ENCODE measurements at places on chromosomes 6 and 20.

DNA sequence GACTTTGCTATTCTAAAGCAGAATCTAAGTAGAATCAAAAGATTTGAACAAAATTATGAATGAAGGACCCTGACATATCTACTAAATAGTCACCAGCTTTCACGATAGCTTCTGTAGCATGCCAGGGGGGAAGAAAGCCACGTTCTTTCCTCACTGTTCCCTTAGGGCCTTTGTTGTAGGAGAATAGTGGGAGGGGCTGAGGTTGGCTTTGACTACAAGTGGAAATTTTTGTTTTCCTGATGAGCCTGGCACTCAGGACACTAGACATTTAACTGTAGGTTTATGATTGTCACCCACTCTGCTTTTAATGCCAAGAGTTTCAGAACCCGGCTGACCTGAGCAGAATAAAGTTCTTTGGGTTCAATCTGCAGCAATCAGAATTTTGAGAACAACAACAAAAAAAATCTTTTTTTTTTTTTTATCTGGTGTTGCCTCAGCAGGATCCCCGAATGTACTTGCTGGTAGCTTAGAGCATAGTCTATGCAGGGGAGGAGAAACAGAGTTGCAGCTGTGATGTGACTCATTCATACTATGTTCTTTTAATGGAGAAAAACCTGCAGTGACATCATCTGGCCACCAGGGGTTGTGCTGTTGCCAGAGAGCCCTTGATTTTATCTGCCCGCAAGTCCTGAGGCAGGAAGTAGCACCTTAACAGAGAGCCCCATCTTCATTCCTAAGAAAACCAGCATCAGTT, 38.5 kb downstream of the TPD52L1 start:
- peak; percentile 22 for DNase-seq

DNA sequence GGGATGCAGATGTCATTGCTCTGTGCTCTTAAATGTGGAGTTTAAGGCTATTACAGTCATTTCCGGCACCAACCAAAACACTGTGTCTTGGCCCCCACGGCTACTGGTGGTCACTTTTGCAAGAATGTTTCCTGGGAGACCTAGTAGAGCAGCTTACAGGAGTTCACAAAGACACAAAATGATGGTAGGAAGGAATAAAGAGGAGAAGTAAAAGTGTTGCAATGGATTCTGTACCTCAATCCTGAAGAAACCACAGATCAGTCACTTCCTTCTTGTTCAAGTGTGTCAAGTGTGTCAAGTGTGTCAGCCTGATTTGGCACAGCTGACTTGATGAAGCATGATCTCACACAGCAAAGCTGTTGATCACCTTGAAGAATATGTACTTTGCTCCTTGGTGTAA, 344.0 kb downstream of the PLCB1 start:
- no peak for DNase-seq

GRCh38 chr6:157099912-157100593, 223.3 kb downstream of the TMEM242 start:
- no peak for DNase-seq

DNA sequence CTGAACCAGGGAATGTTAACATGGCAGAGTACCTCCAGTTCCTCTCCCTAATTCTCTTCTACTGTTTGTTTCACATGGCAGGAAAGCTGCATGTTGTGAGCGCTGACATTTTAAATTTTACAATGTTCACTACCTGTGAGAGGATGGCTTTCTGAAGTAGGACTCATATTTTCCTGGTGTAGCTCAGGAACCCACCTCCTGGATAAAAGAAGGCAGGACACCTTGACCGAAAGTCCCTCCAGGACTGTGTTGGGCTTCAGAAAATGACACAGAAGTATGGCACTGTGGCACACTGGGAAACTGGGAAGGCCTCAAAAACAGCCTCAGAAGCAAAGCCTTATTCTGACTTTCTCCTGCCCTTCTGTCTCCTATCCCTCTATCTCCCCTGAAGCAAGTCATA, 33.3 kb downstream of the PTPRK start:
- no peak for DNase-seq

DNA sequence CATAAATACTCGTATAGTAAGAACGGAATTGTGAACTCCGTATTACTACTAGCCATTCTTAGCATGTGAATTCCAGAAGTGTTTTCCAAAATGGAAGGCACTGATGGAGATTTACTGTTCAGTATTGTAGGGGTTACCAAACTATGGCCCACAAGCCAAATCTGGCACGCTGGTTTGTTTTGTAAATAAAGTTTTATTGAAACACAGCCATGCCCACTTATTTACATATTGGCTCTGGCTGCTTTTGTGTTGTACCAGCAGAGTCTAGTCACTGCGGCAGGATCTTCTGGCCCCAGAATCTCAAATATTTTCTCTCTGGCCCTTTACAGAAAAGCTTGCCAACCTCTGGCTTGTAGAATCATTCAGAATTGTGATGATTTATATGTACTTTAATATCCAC, 44.3 kb upstream of the PRELID3B start:
- no peak for DNase-seq

- no peak for DNase-seq
Measured at GRCh38 chr20:3630429-3630828, 32.8 kb downstream of the GFRA4 start.

GRCh38 chr20:64005394-64005793, 24.5 kb downstream of the PRPF6 start:
- no peak for DNase-seq

GRCh38 chr6:154297721-154298120, 58.9 kb downstream of the IPCEF1 start:
- no peak for DNase-seq

DNA sequence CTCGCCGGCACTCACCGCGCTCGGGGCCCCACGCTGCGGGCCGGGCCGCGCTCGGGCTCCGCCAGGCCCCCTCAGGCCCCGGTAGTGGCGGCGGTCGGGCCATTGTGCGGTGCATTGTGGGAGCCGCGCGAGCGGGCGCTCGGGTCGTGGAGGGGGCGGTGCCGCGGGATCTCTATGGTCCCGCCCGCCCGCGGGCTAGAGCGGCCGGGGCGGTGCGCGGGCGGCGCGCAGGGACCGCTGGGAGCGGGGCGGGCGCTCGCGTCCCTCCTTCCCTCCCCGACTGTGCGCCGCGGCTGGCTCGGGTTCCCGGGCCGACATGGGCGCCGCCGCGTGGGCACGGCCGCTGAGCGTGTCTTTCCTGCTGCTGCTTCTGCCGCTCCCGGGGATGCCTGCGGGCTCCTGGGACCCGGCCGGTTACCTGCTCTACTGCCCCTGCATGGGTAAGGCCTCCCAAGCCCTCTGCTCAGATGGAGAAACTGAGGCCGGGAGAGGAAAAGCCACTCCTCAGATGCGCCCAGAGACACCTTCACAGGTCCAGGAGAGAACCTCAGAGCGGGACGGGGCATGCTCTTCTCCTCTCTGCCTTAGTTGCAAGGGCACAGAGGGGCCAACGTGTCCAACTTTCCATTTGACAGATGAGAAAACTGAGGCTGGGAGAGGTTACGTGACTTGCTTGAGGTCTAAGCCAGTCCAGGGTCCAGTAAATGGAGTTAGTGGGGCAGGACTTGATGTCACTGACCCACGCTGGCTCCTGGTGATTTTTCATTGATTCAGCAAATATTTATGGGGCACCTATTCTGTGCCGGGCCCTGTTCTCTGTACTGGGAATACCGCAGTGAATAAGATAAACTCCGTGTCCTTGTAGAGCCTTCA, at the start of the genes PLAGL2 and POFUT1:
TSS of gene PLAGL2 (minus strand) at position 118 of the 873 bp plus-strand sequence. CDS start 5,565 bp downstream, outside the sequence.
TSS of gene POFUT1 (plus strand) at position 255 of the 873 bp plus-strand sequence. CDS start at position 317, 62 bp downstream.
- DNase-seq: peak; percentile 74

DNA sequence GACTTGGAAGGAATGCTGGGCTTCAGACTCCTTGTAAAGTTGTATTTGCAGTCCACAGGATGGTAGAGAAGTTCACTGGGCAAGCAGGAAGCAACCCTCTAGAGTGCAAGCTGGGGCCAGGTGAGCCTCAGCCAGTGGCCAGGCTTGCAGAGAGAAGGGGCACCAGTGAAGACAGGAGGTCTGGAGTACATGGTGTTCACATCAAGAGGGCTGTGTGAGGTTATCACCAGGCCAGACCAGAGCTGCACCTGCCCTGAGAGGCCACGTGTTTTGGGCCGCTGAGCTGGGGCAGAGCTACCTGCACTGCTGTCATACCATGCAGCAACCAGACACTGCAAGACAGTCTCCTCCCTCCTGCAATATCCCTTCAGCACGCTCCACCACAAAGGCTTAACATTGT, 79.0 kb downstream of the SH3BGRL2 start:
- no peak for DNase-seq

DNA sequence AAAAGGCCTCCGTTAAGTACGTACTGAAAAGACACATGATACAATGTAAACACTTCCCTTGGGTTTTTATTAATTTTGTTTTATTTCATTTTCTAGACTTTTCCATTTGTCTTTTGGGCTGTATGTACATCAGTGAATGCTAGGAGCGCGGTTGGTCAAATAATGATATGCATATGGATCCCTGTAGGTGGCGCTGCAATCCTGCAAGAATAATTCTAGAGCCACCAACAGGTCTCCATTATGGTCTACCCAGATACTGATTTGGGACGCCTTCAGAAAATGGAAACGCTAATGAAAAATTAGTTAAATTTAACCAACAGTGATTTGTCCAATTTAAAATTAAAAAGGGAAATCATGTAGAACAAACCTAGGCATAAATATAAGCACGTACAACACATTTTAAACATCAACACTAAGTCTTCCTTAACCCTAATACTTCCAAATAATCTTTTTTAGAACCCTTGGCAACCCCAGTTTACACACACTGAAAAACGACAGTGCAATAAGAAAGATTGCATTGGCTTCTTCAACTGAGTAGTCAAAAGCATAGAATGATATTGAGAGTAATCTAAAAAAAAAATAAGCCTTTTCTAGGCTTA, 433.5 kb downstream of the RFPL4B start:
- no peak for DNase-seq

GRCh38 chr6:34237722-34238584, 1.3 kb downstream of the HMGA1 start:
- DNase-seq: peak; percentile 57

GRCh38 chr6:84019842-84020211, 13.7 kb upstream of the MRAP2 start:
- no peak for DNase-seq
